ENCODE measurements at places on chromosomes 1 and 21.

GRCh38 chr21:32496568-32496967, 84.1 kb downstream of the EVA1C start:
- DNase-seq: no peak

- no peak for DNase-seq
Measured at GRCh38 chr1:24142546-24143534, at the start of gene IL22RA1. TSS of gene IL22RA1 (minus strand) at chr1:24143140. CDS start at chr1:24143082, 58 bp downstream.

GRCh38 chr1:197911857-197912696, 5.1 kb upstream of the LHX9 start:
- no peak for DNase-seq

GRCh38 chr1:208951026-208951525, 632.4 kb upstream of the CAMK1G start:
- DNase-seq: no peak

DNA sequence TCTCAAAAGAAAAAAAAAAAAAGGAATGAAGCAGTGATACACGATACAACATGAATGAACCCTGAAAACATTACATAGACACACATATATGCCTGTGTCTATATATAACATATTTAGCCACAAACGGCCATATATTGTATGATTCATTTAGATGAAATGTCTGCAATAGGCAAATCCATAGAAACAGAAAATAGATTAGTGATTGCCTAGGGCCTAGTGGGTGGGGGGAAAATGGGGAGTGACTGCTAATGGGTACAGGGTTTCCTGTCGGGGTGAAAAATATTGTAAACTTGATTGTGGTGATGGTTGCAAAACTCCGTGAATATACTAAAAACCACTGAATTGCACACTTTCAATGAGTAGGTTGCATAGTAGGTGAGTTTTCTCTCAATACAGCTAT, 6.0 kb upstream of the H6PD start:
- no peak for DNase-seq

- no peak for DNase-seq
Measured at GRCh38 chr1:164720440-164721227, 161.7 kb downstream of the PBX1 start.

DNA sequence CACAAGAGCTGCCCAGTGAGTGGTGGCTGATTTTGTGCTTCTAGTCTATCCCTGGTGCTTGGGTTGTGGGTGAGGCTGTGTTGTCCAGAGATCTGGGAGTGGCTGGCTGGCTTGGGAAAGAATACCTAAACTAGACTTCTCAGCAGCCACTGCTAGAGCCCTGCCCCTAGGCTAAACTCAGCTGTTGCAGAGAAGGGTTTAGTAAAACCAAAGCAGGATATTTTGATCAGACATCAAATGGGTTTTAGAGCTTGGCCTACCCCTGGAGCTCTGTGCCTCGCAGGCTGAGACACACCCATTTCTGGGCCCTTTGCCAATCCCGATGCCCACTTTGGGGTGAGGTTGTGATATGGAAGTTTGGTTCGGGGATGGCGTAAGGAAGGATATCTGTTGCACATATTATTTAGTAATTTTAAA, 88.5 kb downstream of the UCK2 start:
- no peak for DNase-seq

- no peak for DNase-seq
Measured at GRCh38 chr21:37064841-37065240, 8.0 kb downstream of the PIGP start.

GRCh38 chr1:220271706-220272046, 577 bp downstream of the RAB3GAP2 start:
- DNase-seq: no peak

DNA sequence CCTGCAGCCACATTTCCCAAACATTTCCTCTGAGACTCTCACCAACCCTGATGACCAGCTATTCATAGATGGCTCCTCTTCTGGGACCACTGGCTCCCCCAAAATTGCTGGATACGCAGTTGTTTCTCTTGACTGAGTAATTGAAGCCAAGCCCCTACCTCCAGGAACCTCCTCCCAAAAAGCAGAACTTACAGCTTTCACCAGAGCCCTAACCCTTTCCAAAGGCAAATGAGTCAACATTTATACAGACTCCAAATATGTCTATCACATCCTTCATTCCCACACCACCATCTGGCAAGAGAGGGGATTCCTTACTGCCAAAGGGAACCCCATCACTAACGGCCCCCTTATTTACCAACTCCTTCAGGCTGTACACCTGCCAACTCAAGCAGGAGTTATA, 20.3 kb upstream of the CA6 start:
- no peak for DNase-seq

DNA sequence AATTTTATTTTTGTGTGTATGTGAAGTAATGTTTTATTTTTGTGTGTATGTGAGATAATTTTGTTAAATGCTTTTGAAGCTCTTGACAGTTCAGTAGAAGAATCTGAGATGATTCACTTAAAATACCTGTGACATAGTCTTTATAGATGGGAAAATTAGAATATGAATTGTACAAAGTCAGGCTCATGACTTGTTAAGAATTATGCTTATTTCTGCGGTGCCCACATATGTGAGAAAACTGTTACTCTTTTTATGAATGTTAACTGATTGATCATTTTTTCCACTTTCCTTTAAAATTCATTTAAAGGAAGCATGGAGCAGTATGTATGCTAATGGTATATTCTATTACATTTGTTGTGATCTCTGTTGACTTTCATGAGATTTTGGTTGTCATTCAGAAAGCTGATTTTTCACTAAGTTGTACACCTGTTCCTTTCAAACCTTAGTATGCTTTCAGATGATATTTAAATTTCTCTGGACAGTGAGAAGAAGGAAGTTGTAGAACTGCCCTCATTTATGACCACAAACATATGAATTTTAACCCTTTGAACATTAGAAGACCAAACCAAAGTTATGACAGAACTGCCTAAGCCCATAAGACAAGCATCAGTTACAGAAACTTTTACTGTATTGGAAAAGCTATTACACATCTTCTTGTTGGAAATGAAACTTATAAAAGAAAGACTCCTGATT, 110.1 kb downstream of the POU2F1 start:
- DNase-seq: no peak

DNA sequence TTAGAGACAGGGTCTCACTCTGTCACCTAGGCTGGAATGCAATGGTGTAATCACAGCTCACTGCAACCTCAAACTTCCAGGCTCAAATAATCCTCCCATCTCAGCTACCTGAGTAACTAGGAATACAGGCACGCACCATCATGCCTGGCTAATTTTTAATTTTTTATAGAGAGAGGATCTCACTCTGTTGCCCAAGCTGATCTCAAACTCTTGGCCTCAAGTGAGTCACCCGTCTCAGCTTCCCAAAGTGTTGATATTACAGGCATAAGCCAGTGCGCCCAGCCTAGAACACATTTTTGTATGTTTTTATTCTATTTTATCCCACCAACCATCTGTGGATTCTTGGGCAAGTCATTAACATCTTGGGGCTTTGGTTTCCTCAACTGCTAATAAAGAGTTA, 100.5 kb downstream of the AK5 start:
- DNase-seq: no peak

DNA sequence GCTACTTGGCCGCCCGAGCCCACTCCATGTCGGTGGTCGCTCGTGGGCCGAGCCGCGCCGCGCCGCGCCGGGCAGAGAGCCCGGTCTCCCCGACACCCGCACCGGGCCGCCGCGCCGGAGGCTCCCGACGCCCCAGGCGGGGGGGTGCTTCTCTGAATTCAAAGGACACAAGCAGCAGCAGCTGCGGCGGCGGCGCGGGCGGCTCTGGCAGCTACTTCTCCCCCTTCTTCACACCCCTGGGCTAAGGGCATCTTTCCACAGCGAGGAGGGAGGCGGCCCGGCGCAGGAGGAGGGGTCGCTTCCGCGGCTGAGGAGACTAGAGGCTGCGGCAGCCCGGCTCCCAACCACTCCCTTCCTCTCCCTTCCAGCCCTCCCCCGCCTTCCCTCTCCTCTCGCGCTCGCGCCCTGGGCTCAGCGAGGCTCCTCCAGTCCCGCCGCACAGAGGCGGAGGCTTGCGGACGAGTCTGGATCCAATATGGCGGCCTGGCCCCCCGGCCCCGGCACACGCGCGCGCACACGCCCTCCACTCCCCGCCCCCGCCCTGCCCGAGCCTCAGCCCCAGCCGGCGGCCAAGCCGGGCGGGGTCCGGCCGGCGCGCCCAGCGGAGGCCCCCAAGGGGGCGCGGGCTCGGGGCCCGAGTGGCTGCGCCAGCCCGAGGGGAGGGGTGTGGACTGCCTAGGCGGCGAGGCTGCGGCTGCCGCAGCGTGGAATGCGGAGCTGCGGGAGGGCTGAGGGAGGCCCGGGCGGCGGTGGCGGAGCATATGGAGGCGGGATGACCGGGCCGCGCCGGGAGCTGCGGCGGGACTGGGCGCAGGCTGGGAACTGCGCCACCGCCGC, at the start of gene CDC42BPA:
TSS of gene CDC42BPA (minus strand) at position 477 of the 837 bp plus-strand sequence. CDS start 1,310 bp downstream, outside the sequence.
- DNase-seq: peak; percentile 59

DNA sequence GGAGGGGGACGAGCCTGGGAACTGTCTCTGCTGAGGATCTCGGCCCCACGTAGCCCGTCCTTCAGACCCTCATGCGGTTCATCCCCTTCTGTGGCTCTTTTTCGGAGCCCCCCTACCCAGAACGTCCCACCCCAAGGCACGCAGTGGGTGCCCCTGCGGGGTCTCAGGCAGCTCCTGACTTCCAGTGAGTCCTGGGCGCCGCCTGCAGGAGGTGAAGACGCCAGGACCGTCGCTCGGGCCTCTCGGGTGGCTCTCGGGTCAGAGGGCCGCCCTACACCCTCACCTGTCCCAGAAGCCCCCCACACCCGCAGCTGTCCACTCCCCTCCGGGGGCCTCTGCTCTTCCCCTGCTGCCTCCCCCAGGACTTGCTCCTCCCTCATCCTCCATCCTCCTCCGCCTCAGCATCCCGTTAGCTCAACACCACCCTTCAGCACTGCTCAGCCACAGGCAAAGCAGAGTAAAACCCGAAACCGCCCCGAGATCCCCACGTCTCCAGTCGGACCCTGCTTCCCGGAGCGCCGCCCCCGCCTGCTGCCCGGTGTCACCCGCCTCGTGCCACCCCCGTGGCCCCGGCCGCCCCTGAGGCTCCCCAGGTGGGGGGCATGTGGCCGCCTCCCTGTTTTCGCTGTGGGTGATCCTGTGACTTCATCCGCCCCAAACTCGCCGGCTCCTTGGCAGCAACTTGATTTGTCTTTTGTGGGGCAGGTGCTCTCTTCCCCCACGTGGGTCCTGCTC, 13.3 kb upstream of the POFUT2 start:
- no peak for DNase-seq

GRCh38 chr1:75785320-75785982, 605 bp upstream of the RABGGTB start:
- DNase-seq: no peak

DNA sequence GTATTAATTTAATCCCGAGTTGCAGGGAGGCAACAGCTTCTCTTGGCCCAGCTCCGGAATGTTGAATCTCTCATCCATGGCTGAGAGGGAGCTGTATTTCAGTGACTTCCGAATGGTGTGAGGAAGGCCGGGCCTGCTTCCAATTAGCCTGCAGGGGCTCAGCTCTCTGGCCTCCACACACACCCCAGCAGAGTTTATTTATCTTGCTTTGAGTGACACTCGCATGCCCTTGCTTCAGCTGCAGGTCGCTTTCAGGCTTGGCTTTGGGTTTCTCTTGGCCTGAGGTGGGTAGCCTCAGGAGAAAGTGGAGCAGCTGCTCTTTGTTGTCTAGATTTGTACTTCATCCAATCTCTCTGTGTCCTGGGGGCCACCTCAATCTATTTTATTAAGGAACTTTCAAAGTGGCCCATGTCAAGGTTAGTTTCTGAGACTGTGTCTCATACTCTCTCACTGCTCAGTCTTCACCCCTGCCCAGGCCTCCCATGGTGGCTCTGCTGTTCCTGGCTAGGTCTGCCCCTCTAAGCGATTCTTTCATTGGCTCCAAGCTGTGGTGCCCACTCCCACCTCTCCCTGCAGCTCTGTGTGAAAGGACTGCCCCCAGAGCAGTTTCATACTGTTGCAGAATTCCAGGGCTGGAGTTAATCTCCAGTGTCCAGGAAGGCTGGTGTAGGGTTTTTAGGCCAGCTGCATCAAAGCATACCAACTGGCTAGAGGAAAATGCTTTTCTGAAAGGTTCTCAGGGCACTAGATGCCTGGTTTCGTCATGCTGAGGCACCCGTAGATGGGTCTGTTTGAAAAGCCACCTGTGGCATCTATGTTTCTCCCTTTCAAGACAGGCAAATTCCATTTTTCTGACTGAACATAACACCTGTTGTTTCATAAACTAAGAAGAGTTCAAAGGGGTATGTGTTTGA, 153.5 kb downstream of the PLXNA2 start:
- no peak for DNase-seq

- DNase-seq: no peak
Measured at GRCh38 chr1:65357291-65357960, 48.1 kb downstream of the DNAJC6 start.

GRCh38 chr1:47709019-47709871, 271.4 kb downstream of the FOXD2 start:
- DNase-seq: no peak

DNA sequence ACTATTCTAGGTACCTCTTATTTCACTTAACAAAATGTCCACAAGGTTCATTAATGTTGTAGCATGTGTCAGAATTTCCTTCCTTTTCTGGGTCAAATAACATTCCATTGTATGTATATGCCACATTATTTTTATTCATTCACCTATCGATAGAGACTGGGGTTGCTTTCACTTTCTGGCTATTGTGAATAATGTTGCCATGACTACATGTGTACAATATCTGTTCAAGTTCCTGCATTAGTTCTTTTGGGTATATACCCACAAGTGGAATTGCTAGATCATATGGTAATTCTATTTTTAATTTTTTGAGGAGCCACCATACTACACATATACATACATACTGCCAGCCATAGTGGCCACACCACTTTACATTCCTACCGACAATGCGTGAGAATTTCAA, 158.4 kb downstream of the ZZZ3 start:
- DNase-seq: no peak

GRCh38 chr1:185840880-185841279, 106.7 kb downstream of the HMCN1 start:
- no peak for DNase-seq

DNA sequence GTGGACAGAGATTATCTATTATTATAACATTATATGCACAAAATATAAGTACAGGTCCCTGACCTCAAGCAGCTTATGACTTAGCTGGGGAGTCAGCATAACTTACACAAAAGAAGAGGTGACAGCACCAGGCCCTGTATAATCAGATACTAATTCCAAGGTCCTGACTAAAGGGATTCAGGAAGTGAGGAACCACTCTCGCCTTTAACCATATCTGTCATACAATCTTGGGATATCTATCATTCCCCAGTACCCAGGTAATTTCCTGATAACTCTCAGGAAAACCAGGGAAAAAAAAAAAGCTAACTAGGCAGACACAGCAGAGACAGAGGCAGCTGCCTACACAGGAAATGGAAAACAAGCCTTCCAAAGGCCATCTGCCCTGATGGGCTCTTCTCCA, 78.5 kb upstream of the CAMK1G start:
- DNase-seq: peak; percentile 8
